Activated CD8-positive, alpha-beta memory T cell treated with anti-CD3 and anti-CD28 coated beads for 48 hours (primary cell): ENCODE measurements at places on chromosomes 5 and 9.

- no peak for DNase-seq
Observed at GRCh38 chr5:105922080-105922479, 1748.7 kb downstream of the EFNA5 start.

DNA sequence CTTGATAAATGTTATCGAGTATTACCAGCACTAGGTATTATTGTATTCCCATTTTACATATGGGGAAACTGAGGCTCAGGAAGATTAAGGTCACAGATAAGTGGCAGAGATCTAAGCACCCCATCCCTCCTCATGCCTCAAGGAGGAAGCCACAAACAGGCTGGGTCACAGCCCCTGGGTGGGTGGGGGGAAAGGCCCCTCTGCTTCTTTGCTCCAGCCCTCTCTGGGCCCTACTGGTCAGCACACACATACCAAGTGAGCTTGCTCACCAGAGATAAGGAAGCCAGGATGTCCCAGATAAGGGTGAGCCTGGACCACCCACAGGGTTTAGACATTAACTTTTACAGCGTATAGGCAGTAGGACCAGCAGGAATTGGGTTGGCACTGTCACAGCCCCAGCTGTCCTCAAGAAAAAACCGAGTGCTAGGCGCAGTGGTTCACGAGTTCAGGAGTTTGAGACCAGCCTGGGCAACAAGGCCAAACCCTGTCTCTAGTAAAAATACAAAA lies 45.3 kb downstream of the STK10 start:
- no peak for DNase-seq

DNA sequence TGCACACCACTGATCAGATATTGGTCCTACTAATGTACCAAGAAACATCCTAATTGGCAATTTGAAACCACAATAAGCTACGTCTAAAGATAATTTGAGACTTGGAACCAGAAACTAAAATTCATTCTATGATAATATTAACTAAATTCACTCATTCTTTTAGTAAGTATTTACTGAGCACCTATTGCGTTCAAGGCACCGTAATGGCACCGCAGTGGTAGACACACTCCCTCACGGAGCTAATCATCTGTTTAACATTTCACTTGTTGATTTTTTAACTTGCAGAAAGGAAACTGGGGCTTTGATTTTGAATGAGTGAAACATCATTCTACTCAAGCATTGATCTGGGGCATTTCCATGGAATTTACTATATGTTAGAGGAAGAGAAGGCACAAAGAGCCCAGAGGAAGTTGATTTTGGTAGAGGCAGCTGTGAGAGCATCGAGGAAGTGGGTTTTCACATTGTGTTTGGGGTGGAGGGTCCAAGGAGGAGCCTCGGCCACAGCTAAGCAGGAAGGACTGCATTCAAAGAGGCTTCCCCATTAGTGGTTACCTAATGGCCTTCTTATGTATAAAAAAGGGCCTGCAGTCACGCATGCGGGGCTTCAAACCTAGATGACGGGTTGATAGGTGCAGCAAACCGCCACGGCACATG lies 7.1 kb downstream of the RAPGEF1 start:
- DNase-seq = no peak

DNA sequence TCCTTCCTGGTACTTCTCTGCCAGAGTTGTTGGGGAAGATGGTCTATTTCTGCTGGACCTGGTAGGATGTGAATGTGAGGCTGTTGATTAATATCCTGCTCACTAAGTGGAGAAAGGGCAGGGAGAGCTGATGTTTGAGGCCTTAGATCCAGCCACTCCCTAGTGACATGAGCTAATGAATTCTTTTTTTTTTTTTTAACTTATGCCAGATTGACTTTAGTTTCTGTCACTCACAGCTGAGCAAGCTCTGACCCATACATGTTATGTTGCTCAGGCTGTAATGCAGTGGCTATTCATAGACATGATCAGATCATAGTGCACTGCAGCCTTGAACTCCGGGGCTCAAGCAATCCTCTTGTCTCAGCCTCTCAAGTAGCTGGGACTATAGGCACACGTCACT lies 75.1 kb upstream of the SPRY4 start:
- DNase-seq = no peak

DNA sequence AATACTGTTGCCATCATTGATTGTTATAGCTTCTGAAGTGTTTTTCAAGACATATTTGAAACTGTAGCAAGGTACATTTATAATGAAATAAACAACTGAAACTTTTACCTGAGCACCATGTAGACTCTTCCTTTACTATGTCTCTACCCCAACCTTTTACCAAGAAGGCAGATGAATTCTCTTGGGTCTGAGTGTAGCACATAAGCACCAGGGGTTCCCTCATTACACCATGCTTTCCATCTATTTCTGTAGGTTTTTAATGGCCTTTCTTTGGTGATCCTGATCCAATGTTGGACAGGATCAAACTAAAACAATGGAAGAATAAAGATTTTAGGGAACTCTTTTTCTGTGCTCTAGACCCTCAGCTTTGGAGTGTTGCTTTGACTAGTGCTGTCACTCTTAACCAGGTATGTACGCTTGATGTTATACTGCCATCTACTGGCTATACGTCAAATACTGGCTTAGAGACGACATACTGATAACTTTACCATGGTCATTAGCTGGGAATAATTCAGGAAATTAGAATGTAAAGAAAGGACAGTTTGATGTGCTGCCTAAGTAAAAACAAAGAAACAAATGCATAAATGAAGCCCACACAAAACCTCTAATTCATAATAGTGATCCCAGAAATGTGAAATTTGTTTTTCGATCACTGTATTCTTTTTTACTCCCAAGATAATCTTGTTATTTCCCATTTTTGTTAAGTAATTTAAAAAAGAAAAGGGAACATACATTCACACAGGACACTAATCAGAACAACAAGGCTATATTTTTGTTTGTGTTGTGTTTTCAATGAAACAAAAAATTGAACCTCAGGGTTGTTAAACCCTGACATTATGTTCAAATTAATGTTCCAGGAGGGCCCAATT lies 30.7 kb downstream of the IFNW1 start:
- DNase-seq = no peak

DNA sequence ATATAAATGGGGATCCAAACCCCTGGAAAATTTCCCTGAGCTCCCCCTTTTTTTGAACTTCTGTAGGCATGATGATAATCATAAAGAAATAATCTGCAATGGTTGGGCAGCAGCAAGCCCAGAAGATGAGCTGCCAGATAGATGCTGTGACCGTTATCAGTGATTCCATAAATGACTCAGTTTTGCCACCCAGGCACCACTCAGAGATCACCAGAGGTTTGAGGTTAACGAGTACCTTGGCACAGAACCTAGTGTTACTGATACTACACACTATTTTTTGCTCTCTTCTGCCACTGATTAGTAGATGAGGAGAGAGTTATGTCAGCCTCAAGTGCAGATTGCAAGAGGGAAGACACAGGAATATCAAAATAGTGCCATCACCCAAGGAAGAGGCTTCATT lies 199.3 kb upstream of the PTGER4 start:
- peak; percentile 23 for DNase-seq

DNA sequence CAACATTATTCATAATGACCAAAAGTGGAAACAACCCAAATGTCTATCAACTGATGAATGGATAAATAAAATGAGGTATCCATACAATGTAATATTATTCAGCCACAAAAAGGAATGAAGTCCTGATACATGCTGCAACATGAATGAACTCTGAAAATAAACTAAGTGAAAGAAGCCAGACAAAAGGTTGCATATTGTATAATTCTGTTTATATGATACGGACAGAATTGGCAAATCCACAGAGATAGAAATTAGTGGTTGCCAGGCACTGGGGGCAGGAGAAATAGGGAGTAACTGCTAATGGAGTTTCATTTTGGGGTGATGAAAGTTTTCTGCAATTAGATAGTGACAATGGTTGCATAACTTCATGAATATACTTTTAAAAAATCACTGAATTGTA lies 47.0 kb downstream of the KIF24 start:
- DNase-seq = no peak

GRCh38 chr5:104353371-104353770 lies 790.8 kb upstream of the NUDT12 start:
- no peak for DNase-seq

- no peak for DNase-seq
Observed at GRCh38 chr9:97807681-97808080, 45.3 kb upstream of the FOXE1 start.

- DNase-seq = no peak
Observed at GRCh38 chr5:23026252-23027170, 173.4 kb upstream of the CDH12 start.

- DNase-seq = no peak
Observed at GRCh38 chr9:22425551-22425950, 21.1 kb upstream of the DMRTA1 start.

GRCh38 chr9:86854898-86855523 lies 92.3 kb downstream of the GAS1 start:
- DNase-seq = no peak

DNA sequence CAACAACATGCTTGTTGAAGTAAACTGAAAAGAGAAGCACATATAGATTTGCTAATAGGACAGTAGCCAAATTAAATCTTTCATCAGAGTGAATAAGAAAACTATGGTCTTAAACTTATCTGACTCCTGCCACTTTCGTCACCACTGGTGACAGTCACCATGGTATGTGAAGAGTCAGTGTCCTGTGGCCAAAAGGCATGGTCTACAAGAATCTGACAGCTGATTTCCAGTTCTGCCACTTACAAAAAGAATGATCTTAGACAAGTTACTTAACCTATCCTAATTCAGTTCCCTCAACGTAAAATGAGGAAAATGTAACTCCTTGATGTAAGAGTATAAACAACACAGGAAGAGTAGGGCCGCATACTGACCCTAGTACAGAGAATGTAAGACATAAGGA lies 102.0 kb downstream of the LPAR1 start:
- no peak for DNase-seq

DNA sequence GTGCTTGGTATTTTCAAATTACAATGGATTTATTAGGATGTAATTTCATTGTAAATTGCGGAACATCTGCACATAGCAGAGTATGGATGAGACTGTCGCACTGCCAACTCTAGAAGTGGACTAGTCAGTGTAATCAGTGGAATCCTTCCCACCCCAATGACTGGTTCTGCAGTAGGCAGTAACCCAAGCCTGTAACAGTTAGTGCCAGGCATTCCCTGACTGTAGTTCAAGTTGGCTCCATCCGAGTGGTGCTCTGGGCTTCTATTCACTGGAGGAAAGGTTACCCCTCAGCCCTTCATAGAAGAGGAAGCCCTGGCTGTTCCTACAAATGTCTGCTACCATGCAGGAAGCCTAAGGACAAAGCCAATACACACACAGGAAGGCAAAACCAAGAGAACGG lies 23.2 kb downstream of the AK3 start:
- DNase-seq = no peak

- DNase-seq = no peak
Observed at GRCh38 chr9:70923961-70924360, 197.5 kb downstream of the TRPM3 start.
